ENCODE measurements at places on chromosomes 6 and 20.

DNA sequence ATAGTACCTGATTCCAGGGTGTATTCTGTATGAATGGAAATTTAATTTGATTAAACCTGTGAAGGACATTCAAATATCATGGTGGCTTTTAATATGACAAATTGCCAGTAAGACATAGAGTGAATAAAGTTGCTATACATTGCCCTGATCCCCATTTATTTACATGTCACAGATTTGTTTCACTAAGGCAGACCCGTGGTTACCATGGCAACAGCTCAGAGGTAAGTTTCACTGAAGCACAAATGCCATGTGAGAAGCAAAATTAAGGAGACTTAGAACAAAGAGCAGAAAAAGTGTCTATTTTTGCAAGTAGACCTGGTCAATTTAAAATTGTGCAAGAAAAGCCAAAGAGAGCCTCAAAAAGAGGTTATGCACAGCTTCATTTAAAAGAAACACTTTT lies 63.7 kb downstream of the PXDC1 start:
- no peak for DNase-seq

- peak; percentile 38 for DNase-seq
These were observed 39.5 kb downstream of the ELOVL5 start for GRCh38 chr6:53309059-53309900.

GRCh38 chr6:43636308-43636659 lies 644 bp downstream of the MAD2L1BP start:
- DNase-seq = no peak

DNA sequence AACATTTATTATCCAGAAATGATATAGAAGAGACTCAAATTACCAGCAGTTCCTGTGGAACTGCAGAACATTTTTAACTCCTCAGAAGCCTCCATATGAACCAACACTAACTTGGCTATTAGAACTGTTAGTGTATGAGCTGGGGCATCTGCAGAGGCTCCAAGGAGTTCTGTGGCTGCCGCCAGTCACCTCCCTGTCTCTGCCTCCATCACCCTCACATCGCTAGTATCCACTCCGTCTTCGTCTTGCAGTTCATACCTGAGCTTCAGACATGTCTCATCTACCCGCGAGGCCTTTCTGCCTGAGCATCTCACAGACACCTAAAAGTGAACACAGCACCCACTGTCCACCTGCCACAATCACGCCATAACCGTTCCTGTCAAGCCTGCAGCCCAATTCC lies 89.5 kb upstream of the CST7 start:
- DNase-seq = no peak

- peak; percentile 100 for DNase-seq
These were observed 1.9 kb upstream of the C6orf62 start for GRCh38 chr6:24720604-24721460.

DNA sequence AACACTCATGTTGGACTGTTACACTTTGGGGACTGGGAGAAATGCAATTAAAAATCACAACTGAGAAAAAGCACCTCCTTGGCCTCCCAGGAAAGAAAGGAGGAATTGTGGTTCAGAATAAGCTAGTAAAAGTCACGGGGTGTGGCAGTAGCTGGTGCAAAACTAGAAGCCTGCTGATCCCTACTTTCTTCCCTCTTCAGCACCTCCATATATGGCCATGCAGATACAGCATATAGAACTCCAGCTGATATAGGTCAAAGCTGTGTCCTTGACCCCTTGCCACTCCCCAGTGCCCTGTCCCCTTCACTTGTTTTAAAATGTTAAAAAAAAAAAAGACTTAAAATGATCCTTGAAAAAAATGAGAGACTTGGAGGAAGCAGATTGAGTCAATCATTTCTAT lies 5.5 kb upstream of the FLRT3 start:
- no peak for DNase-seq

GRCh38 chr20:4411744-4412143 lies 310.0 kb upstream of the PRND start:
- DNase-seq = no peak

GRCh38 chr20:17470521-17470920 lies 60.7 kb downstream of the BFSP1 start:
- no peak for DNase-seq

DNA sequence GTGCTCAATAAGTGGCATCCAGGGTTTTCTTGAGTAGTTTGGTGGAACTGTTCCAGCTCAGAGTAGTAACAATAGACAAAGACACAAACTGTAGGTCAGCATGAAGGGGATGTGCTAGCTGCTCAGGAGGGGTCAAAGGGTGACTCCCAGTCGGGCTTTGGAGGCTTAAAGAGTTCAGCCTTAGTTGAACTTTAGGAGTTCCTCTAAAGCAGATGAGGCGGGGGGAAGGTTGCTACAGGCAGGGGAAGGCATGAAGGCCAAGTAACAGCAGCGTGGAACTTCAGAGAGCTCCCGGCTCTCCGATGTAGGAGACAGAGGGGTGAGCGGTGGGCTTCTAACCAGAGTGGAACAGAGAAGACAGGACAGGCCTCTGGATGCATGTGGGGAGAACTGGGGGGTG lies 115.5 kb upstream of the CD93 start:
- no peak for DNase-seq

DNA sequence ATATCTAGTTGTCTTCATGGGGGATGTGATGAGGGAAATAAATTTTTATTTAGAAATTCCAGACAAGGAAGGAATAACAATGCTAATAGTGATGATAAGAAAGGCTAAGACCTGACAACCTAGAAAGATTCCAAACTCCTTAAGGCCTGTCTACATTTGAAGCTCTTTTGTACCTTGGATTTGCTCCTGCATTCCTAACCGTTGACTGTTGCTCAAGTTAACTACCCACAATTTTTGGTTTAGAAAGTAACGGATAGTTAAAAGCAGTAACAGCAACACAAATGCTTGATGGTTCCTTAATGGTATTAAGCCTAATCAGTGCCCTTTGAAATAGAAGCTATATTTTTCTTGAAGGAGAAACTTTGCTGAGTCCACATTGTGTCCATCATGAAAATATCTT lies 52.9 kb downstream of the TRMT11 start:
- DNase-seq = peak; percentile 30

DNA sequence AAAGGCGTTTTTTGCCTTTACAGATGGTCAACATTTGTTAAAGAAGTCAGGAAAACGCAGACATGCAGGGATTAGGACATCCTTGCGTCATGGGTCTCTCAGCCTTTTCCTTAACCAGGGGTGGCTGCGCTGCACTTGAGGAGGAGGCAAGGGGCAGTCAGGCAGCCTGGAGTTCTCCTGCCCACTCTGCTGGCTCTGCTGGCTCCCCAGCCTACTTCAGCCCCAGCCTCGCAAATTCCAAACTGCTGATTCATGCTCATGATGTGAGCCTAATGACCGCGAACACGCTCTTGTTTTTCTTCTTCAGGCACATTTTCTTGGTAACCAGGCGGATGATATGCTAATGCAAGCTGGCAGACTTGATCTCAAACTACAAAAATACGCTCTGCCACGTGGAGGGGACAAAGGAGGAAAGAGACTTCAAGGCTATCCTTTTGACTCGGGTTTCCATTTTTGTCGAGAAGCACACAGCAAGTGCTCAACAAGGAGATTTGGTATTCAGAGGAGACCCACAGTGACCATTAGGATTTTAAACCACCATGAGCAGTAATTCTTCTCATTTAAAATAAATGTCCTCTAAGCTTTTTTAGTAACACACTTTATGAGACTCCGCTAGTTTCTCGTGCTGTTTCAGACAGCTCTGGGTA lies 290.3 kb upstream of the STXBP5 start:
- DNase-seq = peak; percentile 99

- DNase-seq = peak; percentile 26
These were observed 43.4 kb downstream of the DLGAP4 start for GRCh38 chr20:36349384-36350170.

DNA sequence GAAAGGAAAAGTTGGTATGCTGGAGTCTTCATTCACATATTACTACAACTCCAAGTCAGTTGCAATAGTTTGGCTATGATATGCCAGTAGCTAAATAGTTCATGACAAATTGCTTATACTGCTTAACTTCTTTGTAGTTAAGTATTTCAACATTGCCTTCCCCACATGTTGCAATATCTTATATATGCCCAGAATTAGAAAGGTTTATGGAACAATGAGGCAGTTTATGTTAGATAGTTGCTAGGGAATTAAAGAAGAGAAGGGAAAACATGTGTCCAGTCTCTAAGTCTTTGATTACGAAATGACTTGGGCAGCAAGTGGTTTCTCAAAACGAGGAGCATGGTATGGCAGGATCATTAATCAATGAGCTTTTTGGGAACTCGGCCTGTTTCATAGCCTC lies 145.8 kb downstream of the PLCB4 start:
- DNase-seq = peak; percentile 91
